ENCODE measurements at places on chromosomes 5 and 9. TPM values are rescaled to one million over a fixed set of nuclear protein-coding genes. Genes with fewer than 3 reads are reported as not detected.
A peak's percentile ranks its signal among the peaks of the same experiment; 100 is the strongest.

The FLT4 gene
- total RNA-seq, result 3.4 TPM

- no peak overlapping the region for H3K27ac ChIP-seq
- H3K27me3 ChIP-seq, result no peaks in the 10 kb centered on the region
- no peak overlapping the region for H3K4me3 ChIP-seq
- H3K4me1 ChIP-seq, result peaks cover 10% of the 10 kb centered on the region
Observed at GRCh38 chr9:127595611-127596010, 16.5 kb upstream of the STXBP1 start.

The RAB14 gene
- total RNA-seq, result 59.4 TPM

GRCh38 chr5:75716715-75717081 lies 539 bp downstream of the POC5 start:
- peaks cover 18% of the 10 kb centered on the region for H3K27me3 ChIP-seq
- no peak for DNase-seq
- H3K4me1 ChIP-seq, result peaks cover 15% of the 10 kb centered on the region
- peaks cover 9% of the 10 kb centered on the region for H3K36me3 ChIP-seq
- H3K27ac ChIP-seq, result peak overlapping the region; percentile 99
- H3K4me3 ChIP-seq, result peak overlapping the region; percentile 99

DNA sequence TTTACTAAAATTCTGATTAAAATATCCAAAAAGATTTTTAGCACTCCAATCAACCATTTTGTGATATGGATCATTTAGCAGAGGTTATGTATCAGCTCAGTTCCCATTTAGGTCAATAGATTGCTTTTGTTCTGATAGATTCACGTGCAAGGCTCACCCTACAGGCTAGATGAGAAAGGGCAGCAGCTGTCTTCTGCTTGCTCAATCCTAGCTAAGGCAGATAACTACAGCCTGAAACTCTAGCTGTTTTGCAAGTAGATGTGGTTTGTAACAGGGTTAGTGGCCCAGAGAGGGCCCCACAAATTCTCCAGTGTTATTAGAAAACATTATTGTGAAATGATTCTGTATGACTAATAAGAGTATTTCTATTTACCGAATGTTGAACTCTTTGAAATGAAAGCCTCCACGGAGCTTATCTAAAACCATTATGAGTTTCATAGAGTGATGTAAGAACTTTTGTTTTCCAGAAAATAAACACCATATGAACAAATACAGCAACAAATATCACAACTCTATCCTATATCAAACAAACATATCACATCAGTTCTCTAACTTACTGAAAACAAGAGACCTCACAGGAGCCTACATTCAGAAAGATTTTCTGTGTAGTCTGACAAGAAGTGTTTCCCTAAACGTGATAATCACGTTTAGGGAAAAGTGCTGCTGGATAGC lies 841.9 kb upstream of the ACO1 start:
- no peak overlapping the region for H3K27ac ChIP-seq
- no peaks in the 10 kb centered on the region for H3K36me3 ChIP-seq
- H3K4me1 ChIP-seq, result peaks cover 10% of the 10 kb centered on the region
- no peak overlapping the region for H3K4me3 ChIP-seq

- peaks cover 4% of the 10 kb centered on the region for H3K4me1 ChIP-seq
- no peak overlapping the region for H3K27ac ChIP-seq
- H3K4me3 ChIP-seq, result no peak overlapping the region
- H3K27me3 ChIP-seq, result no peaks in the 10 kb centered on the region
- H3K36me3 ChIP-seq, result peaks cover 8% of the 10 kb centered on the region
Observed at GRCh38 chr5:128436749-128437188, 101.3 kb downstream of the FBN2 start.

DNA sequence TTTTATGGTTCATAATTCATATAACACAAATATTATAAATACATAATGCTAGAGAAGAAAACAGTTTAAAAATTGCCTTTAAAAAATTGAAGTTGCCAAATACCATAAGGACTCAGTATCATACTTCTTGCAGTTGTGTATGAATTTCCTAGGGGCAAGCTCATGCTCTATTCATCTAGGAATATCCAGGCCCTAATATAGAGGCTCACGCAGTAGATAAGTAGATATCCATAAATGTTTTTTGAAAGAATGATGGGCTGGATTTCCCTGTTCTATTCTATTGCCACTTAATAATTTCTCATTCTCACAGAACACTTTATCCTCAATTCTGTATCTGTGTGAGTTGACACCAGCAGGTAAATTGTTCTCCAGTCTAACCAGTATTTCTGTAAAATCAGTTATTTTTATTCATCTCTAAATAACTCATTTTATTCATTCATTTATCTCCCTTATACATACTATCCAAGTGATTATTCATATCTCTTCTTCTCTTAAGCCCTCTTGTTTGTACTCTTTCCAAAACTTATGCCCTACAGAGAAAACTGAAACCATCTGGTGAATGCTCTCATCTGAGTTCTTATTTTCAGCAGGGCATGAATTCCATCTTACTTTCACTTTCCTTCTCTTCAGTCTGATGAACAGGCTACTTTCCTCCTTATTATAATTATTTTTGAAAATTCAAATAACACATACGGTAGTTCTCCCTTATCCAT lies 97.1 kb downstream of the SLC44A1 start:
- no peak for DNase-seq
- H3K4me3 ChIP-seq, result no peak overlapping the region

- peak; percentile 56 for DNase-seq
- no peaks in the 10 kb centered on the region for H3K27me3 ChIP-seq
- no peak overlapping the region for H3K4me3 ChIP-seq
- no peaks in the 10 kb centered on the region for H3K4me1 ChIP-seq
Observed at GRCh38 chr5:180135128-180135955, 63.8 kb upstream of the RNF130 start.

- no peaks in the 10 kb centered on the region for H3K4me1 ChIP-seq
- no peak for DNase-seq
- H3K27me3 ChIP-seq, result no peaks in the 10 kb centered on the region
- no peak overlapping the region for H3K4me3 ChIP-seq
Observed at GRCh38 chr5:130155345-130156011, 251.2 kb downstream of the CHSY3 start.

DNA sequence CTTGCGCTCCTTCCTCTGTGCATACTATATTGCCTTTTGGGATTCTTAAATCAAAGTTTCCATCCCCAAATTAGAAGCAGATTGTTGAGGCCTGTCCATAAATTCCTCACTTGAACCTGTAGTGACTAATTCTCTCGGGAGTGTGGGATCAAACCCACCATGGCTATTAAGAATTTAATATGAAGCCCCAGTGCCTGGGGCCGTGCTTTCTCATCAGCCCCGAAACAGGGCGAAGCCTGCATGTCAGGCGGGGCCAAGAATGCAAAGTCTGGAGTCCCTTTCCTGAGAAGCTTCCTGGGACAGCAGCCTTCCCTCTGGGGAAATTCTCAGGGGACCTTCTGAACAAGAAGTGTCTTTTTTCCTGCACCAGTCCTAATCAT lies 29.3 kb upstream of the FAT2 start:
- peaks cover 4% of the 10 kb centered on the region for H3K27me3 ChIP-seq
- H3K4me1 ChIP-seq, result peaks cover 13% of the 10 kb centered on the region
- H3K4me3 ChIP-seq, result no peak overlapping the region
- no peak for DNase-seq
- H3K27ac ChIP-seq, result peak overlapping the region; percentile 29

- H3K27ac ChIP-seq, result no peak overlapping the region
- H3K36me3 ChIP-seq, result no peaks in the 10 kb centered on the region
- peaks cover 47% of the 10 kb centered on the region for H3K27me3 ChIP-seq
- DNase-seq, result no peak
- no peak overlapping the region for H3K4me3 ChIP-seq
Observed at GRCh38 chr5:148645527-148645926, 8.8 kb downstream of the HTR4 start.

Measured in type B pancreatic cell (in vitro differentiated cells).